ENCODE measurements at places on chromosomes 7 and 10.

DNA sequence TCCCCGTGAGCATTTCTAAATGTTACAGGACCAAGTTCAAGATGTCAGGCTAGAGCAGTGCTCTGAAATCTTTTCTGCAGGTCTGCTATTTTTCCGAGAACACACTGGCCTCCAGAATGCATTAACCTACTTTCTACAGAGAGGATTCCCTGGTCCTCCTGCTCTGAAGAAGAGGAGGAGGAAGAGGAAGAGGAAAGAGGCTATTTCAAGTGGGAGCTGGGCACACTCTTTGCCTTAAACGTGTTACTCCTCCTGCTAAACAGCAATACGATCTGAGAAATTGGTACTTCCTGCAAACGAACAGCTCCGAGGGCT lies 157.4 kb downstream of the FRMD4A start:
- H3K36me3 ChIP-seq, result no peaks in the 10 kb centered on the region
- H3K4me1 ChIP-seq, result no peaks in the 10 kb centered on the region
- no peak overlapping the region for H3K27ac ChIP-seq
- H3K27me3 ChIP-seq, result peaks cover 2% of the 10 kb centered on the region

GRCh38 chr7:37289781-37290180 lies 158.9 kb downstream of the ELMO1 start:
- no peak overlapping the region for H3K27ac ChIP-seq
- no peaks in the 10 kb centered on the region for H3K27me3 ChIP-seq
- no peaks in the 10 kb centered on the region for H3K36me3 ChIP-seq
- DNase-seq, result no peak
- no peaks in the 10 kb centered on the region for H3K4me1 ChIP-seq

GRCh38 chr10:93488956-93489528 lies 6.9 kb upstream of the MYOF start:
- H3K27ac ChIP-seq, result no peak overlapping the region
- H3K36me3 ChIP-seq, result no peaks in the 10 kb centered on the region
- H3K4me1 ChIP-seq, result peaks cover 6% of the 10 kb centered on the region
- no peak for DNase-seq
- H3K27me3 ChIP-seq, result no peaks in the 10 kb centered on the region
- H3K4me3 ChIP-seq, result no peak overlapping the region

GRCh38 chr7:77216181-77216845 lies 16.7 kb upstream of the FGL2 start:
- no peaks in the 10 kb centered on the region for H3K4me1 ChIP-seq
- no peaks in the 10 kb centered on the region for H3K27me3 ChIP-seq
- H3K27ac ChIP-seq, result no peak overlapping the region
- no peak for DNase-seq
- no peak overlapping the region for H3K4me3 ChIP-seq

- H3K36me3 ChIP-seq, result no peaks in the 10 kb centered on the region
- H3K27ac ChIP-seq, result no peak overlapping the region
- no peak for DNase-seq
- no peaks in the 10 kb centered on the region for H3K4me1 ChIP-seq
- H3K4me3 ChIP-seq, result no peak overlapping the region
- no peaks in the 10 kb centered on the region for H3K27me3 ChIP-seq
These were observed 7.4 kb upstream of the PTPRN2 start for GRCh38 chr7:158595068-158595467.

- H3K4me3 ChIP-seq, result no peak overlapping the region
- DNase-seq, result peak; percentile 57
- H3K4me1 ChIP-seq, result no peaks in the 10 kb centered on the region
These were observed 43.1 kb upstream of the LBX1 start for GRCh38 chr10:101272229-101272868.

- no peaks in the 10 kb centered on the region for H3K27me3 ChIP-seq
- no peak for DNase-seq
- no peaks in the 10 kb centered on the region for H3K36me3 ChIP-seq
- no peak overlapping the region for H3K27ac ChIP-seq
- peaks cover 5% of the 10 kb centered on the region for H3K4me1 ChIP-seq
These were observed 121.7 kb upstream of the SVIL start for GRCh38 chr10:29756451-29756850.

GRCh38 chr10:49285232-49285631 lies 13.7 kb upstream of the C10orf71 start:
- H3K4me3 ChIP-seq, result no peak overlapping the region
- H3K27ac ChIP-seq, result no peak overlapping the region
- no peaks in the 10 kb centered on the region for H3K4me1 ChIP-seq

DNA sequence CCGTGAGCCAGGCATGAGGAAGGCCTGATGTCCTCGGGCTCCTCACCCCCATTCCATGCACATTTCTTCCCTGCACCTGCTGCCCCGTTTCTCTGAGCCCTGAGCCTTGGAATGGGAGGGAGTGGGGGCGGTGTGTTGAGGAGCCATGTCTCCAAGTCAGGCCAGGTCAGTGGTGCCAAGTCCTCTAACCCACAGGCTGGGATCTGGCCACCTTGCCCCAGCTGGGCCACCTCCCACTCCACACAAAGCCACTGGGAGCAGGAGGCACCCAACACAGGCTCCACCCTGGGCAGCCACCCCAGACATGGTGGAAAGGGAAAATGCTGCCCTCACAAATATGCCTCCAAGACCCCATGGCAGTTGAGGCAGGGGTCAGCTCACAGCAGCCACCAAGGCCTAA lies 27.7 kb downstream of the ZCCHC24 start:
- no peak for DNase-seq
- H3K27ac ChIP-seq, result no peak overlapping the region
- H3K27me3 ChIP-seq, result no peaks in the 10 kb centered on the region
- H3K4me1 ChIP-seq, result no peaks in the 10 kb centered on the region
- H3K36me3 ChIP-seq, result no peaks in the 10 kb centered on the region

GRCh38 chr10:124345521-124345920 lies 73.2 kb downstream of the OAT start:
- DNase-seq, result no peak
- no peaks in the 10 kb centered on the region for H3K27me3 ChIP-seq
- no peak overlapping the region for H3K27ac ChIP-seq

- no peaks in the 10 kb centered on the region for H3K36me3 ChIP-seq
- H3K27ac ChIP-seq, result no peak overlapping the region
- DNase-seq, result no peak
- H3K27me3 ChIP-seq, result no peaks in the 10 kb centered on the region
These were observed 184.3 kb upstream of the ITGB1 start for GRCh38 chr10:33142295-33142694.

- H3K4me1 ChIP-seq, result no peaks in the 10 kb centered on the region
- no peaks in the 10 kb centered on the region for H3K36me3 ChIP-seq
- no peak for DNase-seq
- no peaks in the 10 kb centered on the region for H3K27me3 ChIP-seq
- no peak overlapping the region for H3K27ac ChIP-seq
These were observed 31.4 kb upstream of the FRMD4A start for GRCh38 chr10:14362104-14362503.

- peaks cover 3% of the 10 kb centered on the region for H3K27me3 ChIP-seq
- no peaks in the 10 kb centered on the region for H3K4me1 ChIP-seq
- DNase-seq, result no peak
- H3K27ac ChIP-seq, result no peak overlapping the region
- H3K36me3 ChIP-seq, result no peaks in the 10 kb centered on the region
These were observed 7.1 kb upstream of the TFPI2 start for GRCh38 chr7:93897680-93898079.

GRCh38 chr7:138854115-138854645 lies 56.2 kb upstream of the ATP6V0A4 start:
- H3K27ac ChIP-seq, result no peak overlapping the region
- no peak overlapping the region for H3K4me3 ChIP-seq
- DNase-seq, result no peak

DNA sequence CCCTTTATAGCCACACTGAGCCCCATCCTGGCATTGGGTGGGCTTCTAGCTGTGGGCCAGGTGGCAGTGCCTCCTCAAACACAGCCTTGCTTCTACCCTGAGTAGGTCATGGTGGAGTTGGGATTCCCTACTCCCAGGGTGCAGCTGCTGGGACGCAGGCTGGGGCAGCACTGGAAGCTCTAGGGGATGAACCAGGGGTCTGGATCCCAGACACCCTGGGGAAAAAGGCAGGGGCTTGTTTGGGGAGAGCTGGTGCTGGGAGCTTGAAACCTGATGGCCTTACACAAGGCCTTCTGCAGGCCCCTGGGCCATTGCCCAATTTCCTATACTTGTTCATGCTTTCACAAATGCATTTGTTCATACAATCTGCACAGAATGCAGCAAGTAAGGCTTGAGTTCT lies 103.7 kb upstream of the CTBP2 start:
- no peak for DNase-seq
- H3K36me3 ChIP-seq, result no peaks in the 10 kb centered on the region
- no peak overlapping the region for H3K4me3 ChIP-seq

DNA sequence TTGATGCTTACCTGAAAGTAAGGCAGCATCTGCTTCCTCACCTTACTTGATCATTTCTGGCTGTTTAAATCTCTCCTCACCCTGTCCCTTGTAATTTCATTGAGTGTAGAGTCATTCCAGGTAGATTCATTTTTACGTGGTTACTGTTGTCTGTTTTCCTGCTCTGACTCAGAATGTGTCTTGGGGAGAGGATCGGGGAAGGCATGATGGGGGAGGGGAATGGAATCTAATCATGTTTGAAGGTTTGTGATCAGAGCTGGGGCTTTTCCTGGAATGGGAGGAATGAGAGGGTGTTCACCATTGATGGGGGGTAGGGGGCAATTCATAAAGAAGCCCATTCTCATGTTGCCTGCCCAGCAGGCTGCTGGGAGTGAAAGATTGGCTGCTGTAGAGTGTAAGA lies 18.7 kb downstream of the SEC24C start:
- H3K27me3 ChIP-seq, result no peaks in the 10 kb centered on the region
- DNase-seq, result no peak
- no peak overlapping the region for H3K27ac ChIP-seq
- H3K4me3 ChIP-seq, result no peak overlapping the region
- no peaks in the 10 kb centered on the region for H3K4me1 ChIP-seq
- H3K36me3 ChIP-seq, result peaks cover 38% of the 10 kb centered on the region

DNA sequence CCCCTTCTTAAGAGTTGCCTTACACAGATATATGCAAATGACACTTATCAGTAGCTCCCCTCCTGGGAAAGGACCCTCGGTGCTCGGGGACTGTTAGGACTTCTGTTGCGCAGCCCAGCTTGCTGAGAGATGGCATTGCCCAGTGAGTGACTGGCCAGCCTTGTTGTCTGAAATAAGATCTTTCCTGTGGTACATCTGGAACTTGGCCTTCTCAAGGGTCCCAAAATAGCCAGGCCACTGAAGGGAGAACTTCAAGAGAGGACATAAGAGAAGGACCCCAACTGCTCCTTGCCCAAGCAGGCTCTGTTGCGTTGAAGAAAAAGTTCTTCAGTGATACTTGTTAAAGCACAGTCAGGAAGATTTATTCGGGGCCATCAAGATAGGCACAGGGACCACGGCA lies 17.3 kb downstream of the BAG3 start:
- peaks cover 85% of the 10 kb centered on the region for H3K4me1 ChIP-seq
- peaks cover 6% of the 10 kb centered on the region for H3K36me3 ChIP-seq
- no peaks in the 10 kb centered on the region for H3K27me3 ChIP-seq
- no peak for DNase-seq
- H3K4me3 ChIP-seq, result peak overlapping the region; percentile 28

- no peak overlapping the region for H3K27ac ChIP-seq
- no peaks in the 10 kb centered on the region for H3K36me3 ChIP-seq
- peaks cover 6% of the 10 kb centered on the region for H3K4me1 ChIP-seq
- no peak for DNase-seq
These were observed 62.4 kb downstream of the MICU1 start for GRCh38 chr10:72563327-72563932.

- no peaks in the 10 kb centered on the region for H3K27me3 ChIP-seq
- no peak overlapping the region for H3K4me3 ChIP-seq
- H3K36me3 ChIP-seq, result no peaks in the 10 kb centered on the region
- no peak overlapping the region for H3K27ac ChIP-seq
- no peaks in the 10 kb centered on the region for H3K4me1 ChIP-seq
These were observed 53.9 kb downstream of the MINDY4 start for GRCh38 chr7:30824821-30825720.

DNA sequence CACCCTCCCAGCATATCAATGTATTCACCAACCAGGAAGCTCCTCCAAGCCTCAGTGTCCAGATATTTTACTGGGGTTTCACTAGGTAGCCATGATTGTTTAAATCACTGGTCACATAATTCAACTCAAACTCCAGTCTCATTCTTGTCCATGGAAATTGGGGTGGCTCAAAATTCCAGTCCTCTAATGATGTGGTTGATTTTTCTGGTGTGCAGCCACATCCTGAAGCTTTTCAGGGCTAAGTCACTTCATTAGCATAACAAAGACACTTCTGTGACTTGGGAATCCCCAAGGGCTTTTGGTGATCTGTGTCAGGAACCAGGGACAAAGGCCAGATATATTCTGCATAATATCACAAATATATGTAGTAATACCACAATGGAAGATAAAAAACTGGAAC lies 786.9 kb upstream of the IGFBP3 start:
- DNase-seq, result no peak
- H3K36me3 ChIP-seq, result no peaks in the 10 kb centered on the region
- no peaks in the 10 kb centered on the region for H3K27me3 ChIP-seq

- no peak overlapping the region for H3K27ac ChIP-seq
- peaks cover 17% of the 10 kb centered on the region for H3K36me3 ChIP-seq
- H3K27me3 ChIP-seq, result no peaks in the 10 kb centered on the region
- no peak overlapping the region for H3K4me3 ChIP-seq
- no peak for DNase-seq
These were observed 14.3 kb downstream of the ZMIZ2 start for GRCh38 chr7:44762726-44763522.

DNA sequence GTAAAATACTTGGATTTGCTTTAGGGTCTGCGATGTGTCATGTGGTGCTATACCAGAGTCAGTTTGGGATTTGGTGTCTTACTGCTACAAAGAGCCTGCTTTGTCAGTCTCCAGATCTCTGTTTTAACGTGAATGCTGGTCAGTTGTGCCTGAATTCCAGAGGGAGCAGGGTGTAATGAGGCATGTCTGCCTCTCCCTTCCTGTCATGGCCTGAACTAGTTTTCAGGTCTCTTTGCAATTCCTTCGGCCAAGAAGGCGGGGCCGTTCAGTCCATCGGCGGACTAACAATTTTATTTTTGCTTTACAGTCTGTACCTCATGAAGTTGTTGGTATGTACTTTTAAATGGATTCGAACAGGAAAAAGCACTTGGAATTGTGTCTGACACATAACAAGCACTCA lies 465.1 kb upstream of the ADARB2 start:
- no peak for DNase-seq
- H3K36me3 ChIP-seq, result no peaks in the 10 kb centered on the region
- no peak overlapping the region for H3K4me3 ChIP-seq
- no peak overlapping the region for H3K27ac ChIP-seq
- H3K27me3 ChIP-seq, result no peaks in the 10 kb centered on the region

GRCh38 chr7:44073664-44074348 lies 8.4 kb upstream of the PGAM2 start:
- no peak overlapping the region for H3K27ac ChIP-seq
- H3K36me3 ChIP-seq, result no peaks in the 10 kb centered on the region
- DNase-seq, result no peak
- H3K4me1 ChIP-seq, result peaks cover 4% of the 10 kb centered on the region
- no peak overlapping the region for H3K4me3 ChIP-seq
- H3K27me3 ChIP-seq, result no peaks in the 10 kb centered on the region

Data from Panc1 (cell line).